Activated CD8-positive, alpha-beta T cell treated with anti-CD3 and anti-CD28 coated beads, Interleukin-2, amount 10 ng/mL, durations not matched to agents 7 days and 5 days (primary cell): ENCODE measurements at places on chromosomes 4 and X.

- no peaks in the 10 kb centered on the region for H3K4me1 ChIP-seq
- no peaks in the 10 kb centered on the region for H3K27me3 ChIP-seq
- H3K36me3 ChIP-seq: no peaks in the 10 kb centered on the region
- DNase-seq: no peak
These were observed 738.0 kb upstream of the PITX2 start for GRCh38 chr4:111360906-111361305.

- DNase-seq: no peak
- H3K27me3 ChIP-seq: no peaks in the 10 kb centered on the region
- no peaks in the 10 kb centered on the region for H3K36me3 ChIP-seq
- H3K4me3 ChIP-seq: no peak overlapping the region
- no peak overlapping the region for H3K27ac ChIP-seq
These were observed 61.3 kb downstream of the AFAP1 start for GRCh38 chr4:7878323-7878722.

DNA sequence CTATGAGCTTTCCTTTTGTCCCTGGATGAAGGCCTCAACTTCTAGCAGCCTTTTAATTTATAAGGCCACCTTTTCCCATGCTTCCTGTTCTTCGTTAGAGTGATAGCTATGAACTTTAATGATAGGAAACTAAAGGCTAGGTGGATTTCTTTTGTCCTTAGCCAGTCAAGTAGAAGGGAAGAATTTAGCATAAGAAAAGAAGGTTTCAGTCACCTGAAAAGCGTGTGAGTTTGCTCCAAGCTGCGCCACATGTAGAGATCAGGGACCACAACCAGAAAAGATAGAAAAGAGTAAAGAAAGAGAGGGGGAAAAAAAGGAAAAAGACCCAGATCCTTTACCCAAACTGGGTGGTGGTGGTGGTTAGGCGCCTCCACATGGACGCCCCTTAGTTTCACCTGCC is 28.6 kb downstream of the LUZP4 start:
- H3K27me3 ChIP-seq: no peaks in the 10 kb centered on the region
- DNase-seq: no peak
- H3K36me3 ChIP-seq: no peaks in the 10 kb centered on the region
- no peak overlapping the region for H3K4me3 ChIP-seq

DNA sequence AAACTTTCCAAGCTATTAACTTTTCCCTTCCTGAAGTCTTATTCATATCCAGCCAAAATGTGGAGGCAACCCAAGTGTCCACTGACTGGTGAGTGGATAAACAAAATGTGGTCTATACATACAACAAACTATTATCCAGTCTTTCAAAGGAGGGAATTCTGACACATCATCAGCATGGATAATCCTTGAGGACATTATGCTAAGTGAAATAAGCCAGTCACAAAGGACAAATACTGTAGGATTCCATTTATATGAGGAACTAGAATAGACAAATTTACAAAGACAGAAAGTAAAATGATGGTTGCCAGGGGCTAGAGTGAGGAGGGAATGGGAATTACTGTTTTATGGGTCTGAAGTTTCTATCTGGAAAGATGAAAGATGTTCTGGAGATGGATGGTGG is 178.7 kb upstream of the PITX2 start:
- H3K4me1 ChIP-seq: no peaks in the 10 kb centered on the region
- DNase-seq: no peak
- no peaks in the 10 kb centered on the region for H3K36me3 ChIP-seq
- H3K27me3 ChIP-seq: no peaks in the 10 kb centered on the region
- H3K27ac ChIP-seq: no peak overlapping the region
- H3K4me3 ChIP-seq: no peak overlapping the region

GRCh38 chr4:21097026-21097425 is 396.8 kb downstream of the PACRGL start:
- no peaks in the 10 kb centered on the region for H3K36me3 ChIP-seq
- H3K4me1 ChIP-seq: no peaks in the 10 kb centered on the region
- H3K27ac ChIP-seq: no peak overlapping the region

DNA sequence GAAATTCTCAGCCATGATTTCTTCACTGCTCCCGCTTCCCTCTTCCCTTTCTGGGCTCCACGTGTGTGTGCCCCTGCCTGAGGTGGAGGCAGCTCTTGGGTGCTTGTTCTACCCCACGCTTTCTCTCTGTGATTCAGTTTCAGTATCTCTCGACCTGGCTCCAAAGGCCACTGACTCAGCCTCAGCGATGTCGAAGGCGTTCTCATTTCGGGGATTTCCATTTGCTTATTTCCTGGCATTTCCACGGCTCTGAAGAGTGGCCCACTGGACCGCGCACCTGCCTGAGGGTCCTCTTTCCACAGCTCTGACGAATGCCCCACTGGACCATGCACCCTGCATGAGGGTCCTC is 52.4 kb downstream of the GAK start:
- peak overlapping the region; percentile 64 for H3K4me3 ChIP-seq
- H3K36me3 ChIP-seq: peaks cover 57% of the 10 kb centered on the region
- peak; percentile 58 for DNase-seq
- H3K27me3 ChIP-seq: no peaks in the 10 kb centered on the region
- H3K27ac ChIP-seq: peak overlapping the region; percentile 96
- H3K4me1 ChIP-seq: peaks cover 28% of the 10 kb centered on the region

DNA sequence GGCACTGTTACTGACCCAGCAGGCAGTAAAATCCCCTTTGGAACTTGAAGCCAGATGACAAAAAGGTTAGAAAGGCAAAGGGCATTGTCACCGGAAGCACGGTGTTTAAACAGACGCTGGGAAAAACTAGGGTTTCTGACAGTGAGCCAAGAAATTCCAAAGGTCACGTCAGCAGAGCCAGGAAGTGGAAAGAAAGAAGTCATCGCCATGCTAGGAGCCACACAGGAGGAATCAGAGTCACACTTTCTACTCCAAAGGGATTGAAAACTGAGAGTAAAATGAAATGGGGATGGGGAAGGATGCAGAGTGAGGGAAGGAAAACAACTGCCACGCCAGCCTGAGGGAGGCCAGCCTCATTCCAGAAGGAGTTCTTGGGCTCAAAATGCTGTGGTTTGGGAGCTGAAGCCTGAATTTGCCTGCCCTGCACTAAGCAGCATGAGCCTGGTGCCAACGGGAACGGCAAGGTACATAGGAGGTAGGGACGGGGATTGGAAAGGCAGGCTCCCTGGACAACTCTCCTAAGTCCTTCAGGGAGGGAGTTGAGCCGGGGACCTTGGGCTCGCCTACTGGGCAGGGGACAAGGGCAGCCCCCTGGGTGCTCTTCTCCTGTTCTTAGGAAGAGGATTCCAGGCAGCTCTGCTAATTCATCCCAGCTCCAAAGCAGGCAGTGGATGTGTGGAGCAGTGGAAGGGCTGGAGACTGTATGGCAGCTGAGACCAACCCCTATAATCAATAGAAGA is 66.8 kb downstream of the SOWAHB start:
- H3K36me3 ChIP-seq: no peaks in the 10 kb centered on the region
- no peak for DNase-seq
- H3K27ac ChIP-seq: no peak overlapping the region
- no peaks in the 10 kb centered on the region for H3K27me3 ChIP-seq

DNA sequence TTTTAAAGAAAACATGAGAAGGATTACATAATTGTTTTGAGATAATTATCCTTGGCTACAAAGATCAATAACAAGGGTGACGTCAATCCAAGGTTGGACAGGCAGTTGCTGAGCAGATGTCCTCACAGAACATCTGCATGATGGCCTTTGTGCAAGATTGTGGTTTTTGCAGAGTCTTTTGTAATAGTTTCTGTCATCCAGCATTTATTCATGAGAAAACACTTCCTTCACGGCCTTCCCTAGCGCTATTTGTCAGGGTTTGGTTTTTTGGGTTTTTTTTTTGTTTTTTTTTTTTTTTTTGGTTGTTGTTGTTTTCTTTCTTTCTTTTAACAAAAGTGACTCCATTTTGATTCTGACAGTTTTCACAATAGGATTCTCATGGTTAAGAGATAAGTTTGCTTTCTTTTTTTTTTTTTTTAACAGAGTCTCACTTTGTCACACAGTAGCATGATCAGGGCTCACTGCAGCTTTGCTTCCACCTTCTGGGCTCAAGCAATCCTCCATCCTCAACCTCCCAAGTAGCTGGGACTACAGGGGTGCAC is 31.5 kb upstream of the ELF2 start:
- no peak for DNase-seq
- no peaks in the 10 kb centered on the region for H3K36me3 ChIP-seq
- no peaks in the 10 kb centered on the region for H3K4me1 ChIP-seq
- H3K27me3 ChIP-seq: peaks cover 4% of the 10 kb centered on the region
- no peak overlapping the region for H3K4me3 ChIP-seq

DNA sequence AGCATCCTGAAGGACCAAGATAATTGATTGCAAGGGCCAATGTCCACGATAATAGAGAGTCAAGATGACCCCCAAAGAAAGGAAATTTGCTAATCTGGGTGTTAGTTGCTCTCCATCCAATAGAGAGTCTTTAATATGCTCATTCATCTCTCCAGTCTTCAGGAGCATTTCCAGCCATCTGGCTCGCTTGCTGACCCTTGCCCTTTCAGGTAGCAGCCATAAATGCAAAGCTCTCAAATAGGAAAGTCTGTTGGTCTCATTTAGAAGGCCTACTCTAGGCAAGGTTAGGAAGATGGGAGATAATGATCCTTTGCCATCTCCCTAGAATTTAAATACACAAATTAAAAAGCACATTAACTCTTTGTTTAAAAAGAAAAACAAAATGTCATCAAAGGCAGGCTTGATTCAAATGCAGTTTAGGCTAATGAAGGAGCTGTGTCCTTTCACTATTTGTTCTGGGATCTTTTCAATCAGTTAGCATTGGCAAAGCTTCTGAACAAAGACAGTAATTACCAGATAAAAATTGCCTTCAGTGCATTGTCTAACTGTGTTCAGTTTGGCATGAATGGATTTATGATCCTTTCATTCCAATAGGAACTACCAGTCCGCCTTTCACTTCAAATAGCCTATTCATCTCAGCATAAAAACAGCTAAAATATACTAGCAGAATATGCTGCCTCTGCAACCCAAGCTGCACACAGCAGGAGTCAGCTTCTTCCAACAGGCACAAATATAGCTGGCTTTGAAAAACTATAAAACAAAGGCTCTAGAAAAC is 49.6 kb upstream of the ATXN3L start:
- peaks cover 2% of the 10 kb centered on the region for H3K27me3 ChIP-seq
- no peak overlapping the region for H3K4me3 ChIP-seq
- no peaks in the 10 kb centered on the region for H3K36me3 ChIP-seq
- H3K27ac ChIP-seq: no peak overlapping the region

DNA sequence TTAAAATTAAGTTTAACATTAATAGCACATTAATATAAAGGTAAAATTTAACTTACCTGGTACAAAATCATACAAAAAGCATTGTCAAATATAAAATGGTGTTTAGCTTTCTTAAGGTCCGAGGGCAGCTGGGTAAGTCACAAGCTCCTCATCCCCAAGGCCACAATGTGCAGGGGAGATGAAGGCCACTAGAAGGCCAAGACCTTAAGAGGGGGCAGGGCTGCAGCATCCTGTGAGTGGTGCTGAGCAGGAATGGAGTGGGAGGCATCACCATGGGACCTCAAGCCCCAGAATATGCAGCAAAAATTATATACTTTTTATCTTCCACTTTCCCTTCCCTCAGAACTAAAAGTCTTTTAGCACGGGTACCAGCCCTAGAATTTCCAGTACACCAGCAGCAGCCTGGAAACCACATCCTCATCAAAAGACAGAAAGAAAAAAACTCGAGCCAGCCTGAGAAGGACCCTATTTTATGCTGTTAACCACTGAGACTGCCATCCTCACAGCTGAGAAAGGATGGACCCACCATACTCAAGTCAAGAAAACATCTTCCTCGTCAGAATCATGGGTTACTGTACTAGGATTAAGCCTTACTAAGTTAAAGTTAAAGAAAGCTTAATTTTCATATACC is 13.0 kb upstream of the RHOXF2 start:
- no peaks in the 10 kb centered on the region for H3K27me3 ChIP-seq
- peaks cover 26% of the 10 kb centered on the region for H3K4me1 ChIP-seq
- no peak overlapping the region for H3K27ac ChIP-seq
- H3K36me3 ChIP-seq: peaks cover 8% of the 10 kb centered on the region

DNA sequence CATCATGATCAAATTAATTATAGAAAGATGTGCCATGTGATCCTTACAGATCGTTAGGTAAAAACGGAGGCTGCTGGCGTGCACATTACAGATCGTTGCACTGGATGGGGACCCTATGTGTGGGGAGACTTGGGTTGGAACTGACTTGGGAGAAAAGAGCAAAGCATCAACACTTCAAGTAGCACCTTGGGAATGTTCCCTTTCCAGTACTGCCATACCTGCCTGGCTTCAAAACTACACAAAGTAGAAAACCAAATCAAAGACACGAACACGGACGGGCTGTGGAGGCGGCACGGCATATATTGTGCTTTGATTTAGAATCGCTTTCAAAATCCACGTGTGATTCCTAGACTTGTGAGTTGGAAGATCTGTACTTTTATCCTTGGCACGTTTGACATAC is 898 bp downstream of the CMC4 start:
- peak overlapping the region; percentile 92 for H3K27ac ChIP-seq
- peak overlapping the region; percentile 82 for H3K4me3 ChIP-seq
- H3K4me1 ChIP-seq: peaks cover 38% of the 10 kb centered on the region
- no peaks in the 10 kb centered on the region for H3K27me3 ChIP-seq
- DNase-seq: no peak
- H3K36me3 ChIP-seq: peaks cover 25% of the 10 kb centered on the region

GRCh38 chr4:111040904-111041303 is 418.0 kb upstream of the PITX2 start:
- H3K36me3 ChIP-seq: no peaks in the 10 kb centered on the region
- no peaks in the 10 kb centered on the region for H3K27me3 ChIP-seq
- H3K4me3 ChIP-seq: no peak overlapping the region
- no peaks in the 10 kb centered on the region for H3K4me1 ChIP-seq
- no peak overlapping the region for H3K27ac ChIP-seq

GRCh38 chr4:52751487-52751911 is 274 bp upstream of the ERVMER34-1 start:
- H3K27ac ChIP-seq: no peak overlapping the region
- H3K36me3 ChIP-seq: no peaks in the 10 kb centered on the region
- H3K4me1 ChIP-seq: peaks cover 7% of the 10 kb centered on the region
- peak overlapping the region; percentile 48 for H3K4me3 ChIP-seq

DNA sequence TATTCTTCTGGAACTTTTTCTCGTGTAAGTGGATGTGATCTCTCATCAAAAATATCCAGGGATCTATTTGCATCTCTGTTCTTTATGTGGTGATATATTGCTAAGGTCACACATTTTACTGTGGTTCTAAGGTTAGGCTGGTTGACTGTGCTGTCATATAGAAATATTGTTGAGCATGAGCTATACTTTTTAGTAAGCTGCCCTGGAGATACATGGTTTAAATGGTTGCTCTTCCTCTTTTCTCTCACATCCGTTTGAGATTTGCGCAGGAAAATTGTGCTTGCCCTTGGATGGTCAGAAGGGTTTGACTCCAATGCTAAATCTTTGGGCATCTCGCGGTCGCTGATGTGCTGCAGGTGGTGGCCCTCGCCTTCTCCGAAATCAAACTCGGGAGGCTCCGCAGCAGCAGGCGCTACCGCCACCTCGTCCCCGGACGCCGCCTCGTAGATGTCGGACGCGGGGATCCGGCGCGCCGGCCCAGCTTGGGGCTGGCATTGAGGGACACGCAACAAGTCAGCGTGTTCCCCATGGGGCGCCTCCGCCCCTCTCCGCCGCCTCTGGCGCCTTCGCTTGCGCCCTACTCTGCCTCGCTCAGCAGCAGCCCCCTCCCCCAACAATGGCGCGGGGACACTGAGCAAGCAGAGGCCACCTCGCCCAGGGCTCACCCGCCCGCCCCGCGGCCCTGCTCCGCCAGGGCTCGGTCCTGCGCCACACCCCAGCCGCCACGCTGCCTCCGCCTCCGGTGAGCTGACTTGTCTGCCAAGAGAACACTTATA is 154.5 kb downstream of the MSN start:
- H3K4me1 ChIP-seq: peaks cover 11% of the 10 kb centered on the region
- H3K27me3 ChIP-seq: no peaks in the 10 kb centered on the region
- H3K36me3 ChIP-seq: peaks cover 8% of the 10 kb centered on the region
- H3K27ac ChIP-seq: peak overlapping the region; percentile 70
- DNase-seq: peak; percentile 40
